ENCODE measurements at places on chromosomes 3 and 15.

DNA sequence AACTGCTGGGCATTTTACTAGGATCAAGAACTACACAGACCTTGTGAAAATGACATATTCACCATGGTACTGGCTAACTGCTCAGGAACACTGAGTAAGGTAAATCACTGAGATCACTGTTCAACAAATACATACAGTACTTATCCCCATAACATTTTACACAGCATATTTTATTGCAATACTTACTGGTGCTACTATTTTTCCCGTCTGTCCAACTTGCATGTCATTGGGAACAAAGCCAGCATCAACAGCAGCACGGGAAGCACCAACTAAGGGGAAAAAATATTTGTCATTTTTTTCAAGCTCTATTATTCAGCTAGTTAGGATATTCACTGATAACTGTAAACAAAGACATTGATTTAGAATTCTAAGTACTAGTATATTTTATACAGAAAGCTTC is 37.0 kb downstream of the ETFA start:
- DNase-seq = no peak

DNA sequence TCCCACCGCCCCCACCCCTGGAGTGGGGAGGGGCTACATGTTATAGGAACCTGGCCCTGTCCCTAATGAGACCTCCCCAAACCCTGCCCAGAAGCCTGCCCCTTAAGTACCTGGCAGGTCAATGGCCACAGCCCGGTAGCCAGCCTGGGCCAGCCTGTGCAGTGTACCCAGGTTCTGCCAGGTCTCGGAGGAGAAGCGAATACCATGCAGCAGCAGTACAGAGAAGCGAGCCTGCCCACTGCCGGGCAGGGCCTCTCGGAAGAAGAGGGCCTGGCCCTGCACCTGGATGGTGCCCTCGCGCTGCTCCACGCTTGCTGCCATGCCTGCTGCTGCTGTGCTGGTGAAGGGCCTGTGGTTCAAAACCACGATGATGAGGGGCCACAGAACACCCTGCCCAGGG is 2.5 kb downstream of the ABHD14B start:
- DNase-seq = no peak

DNA sequence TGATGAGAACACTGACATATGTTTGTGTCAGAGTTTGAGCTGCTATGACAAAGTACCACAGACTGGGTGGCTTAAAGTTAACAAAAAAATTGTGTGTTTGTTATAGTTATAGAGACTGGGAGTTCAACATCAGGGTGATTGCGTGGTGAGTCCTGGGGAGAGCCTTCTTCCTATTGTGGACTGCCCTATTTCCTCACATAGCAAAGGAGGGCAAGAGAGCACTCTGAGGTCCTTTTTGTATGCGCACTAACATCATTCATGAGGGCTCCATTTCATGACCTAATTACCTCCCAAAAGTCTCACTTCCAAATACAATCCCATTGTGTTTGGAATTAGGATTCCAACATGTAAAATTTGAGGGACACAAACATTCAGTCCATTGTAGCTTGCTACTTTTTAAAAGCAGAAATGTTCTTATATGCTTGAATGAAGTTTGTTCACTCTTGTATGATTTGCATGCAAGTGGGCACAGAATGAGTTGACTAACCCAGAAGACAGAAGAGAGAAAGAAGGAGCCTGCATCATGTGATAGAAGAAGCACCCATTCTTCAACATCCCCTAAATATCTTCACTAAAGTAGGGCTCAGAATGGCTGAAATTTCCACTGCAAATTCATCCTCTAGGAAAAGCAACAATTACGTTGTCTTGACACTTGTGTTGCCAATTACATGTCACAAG is 18.9 kb upstream of the ALCAM start:
- DNase-seq = no peak

- no peak for DNase-seq
These were observed 589.0 kb upstream of the DPPA4 start for GRCh38 chr3:109926376-109926775.

- peak; percentile 66 for DNase-seq
These were observed 13.7 kb upstream of the CCR3 start for GRCh38 chr3:46228260-46229242.

- DNase-seq = no peak
These were observed 22.7 kb upstream of the EPHB3 start for GRCh38 chr3:184538666-184539431.

GRCh38 chr3:181824961-181825360 is 113.2 kb downstream of the SOX2 start:
- no peak for DNase-seq

- DNase-seq = no peak
These were observed 1.4 kb downstream of the PEAK1 start for GRCh38 chr15:77418391-77418965.

GRCh38 chr15:88701561-88702095 is 62.8 kb downstream of the ISG20 start:
- DNase-seq = no peak
